ENCODE measurements at places on chromosomes 11 and 22.

- DNase-seq = no peak
These were observed 618.9 kb downstream of the BRD1 start for GRCh38 chr22:49208768-49209252.

DNA sequence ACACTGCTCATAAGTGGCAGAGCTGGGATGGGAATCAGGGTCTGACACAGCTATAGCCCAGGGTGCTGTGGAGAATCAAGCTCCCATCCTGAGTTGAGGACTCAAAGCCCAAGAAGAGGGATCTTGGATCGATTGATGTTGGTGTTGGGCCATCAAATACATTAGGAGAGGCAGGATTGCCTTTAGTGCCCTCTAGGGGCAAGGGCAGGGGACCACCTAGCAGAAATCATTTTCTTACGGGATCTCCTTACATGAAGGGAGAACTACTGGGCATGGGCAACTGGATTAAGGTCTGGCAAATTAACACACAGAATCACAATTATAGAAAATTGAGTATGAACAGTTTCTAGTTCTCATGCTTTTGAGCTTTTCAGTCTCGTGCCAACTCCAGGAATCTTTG lies 24.9 kb upstream of the EMSY start:
- no peak for DNase-seq

DNA sequence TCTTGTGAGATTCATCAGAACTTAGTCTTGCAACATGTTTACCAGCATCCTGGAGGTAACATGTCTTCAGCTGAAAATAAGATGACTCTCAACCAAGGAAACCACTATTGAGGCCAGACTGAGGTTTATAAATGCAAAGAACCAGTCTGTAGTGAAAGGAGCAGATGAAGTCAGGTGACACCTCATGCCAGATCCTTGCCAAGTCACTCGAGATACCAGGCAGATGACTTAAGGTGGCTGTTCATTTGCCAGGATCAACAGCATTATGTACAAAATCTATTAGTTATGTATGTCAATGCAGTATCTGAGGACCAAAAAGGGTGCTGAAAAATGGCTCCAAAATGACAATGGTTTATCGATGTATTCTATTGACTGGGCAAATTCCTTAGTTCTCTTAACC lies 100.0 kb upstream of the SOX6 start:
- peak; percentile 21 for DNase-seq

DNA sequence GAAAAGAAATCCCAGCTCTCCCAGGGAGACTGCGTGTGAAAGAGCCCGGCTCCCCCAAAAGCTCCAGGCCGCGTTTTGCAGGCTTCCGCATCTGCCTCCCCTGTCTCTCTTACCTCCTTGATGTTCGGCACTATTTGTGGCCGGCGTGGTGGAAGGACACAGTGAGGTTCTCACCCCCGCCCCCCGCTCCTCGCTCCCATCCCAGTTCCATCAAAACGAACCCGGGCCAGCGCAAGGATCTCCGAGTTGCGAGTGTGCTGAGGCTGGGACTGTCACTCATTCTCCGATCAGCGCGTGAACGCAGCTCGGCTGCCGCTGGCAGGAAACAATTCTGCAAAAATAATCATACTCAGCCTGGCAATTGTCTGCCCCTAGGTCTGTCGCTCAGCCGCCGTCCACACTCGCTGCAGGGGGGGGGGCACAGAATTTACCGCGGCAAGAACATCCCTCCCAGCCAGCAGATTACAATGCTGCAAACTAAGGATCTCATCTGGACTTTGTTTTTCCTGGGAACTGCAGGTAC lies at the start of gene NCAM1:
Gene NCAM1, plus strand, starts transcription at position 275 of the 523 bp plus-strand sequence.
- DNase-seq = peak; percentile 43

- no peak for DNase-seq
These were observed 25.8 kb upstream of the MUC15 start for GRCh38 chr11:26597899-26598298.

GRCh38 chr11:125061281-125061680 lies 1.8 kb upstream of the SLC37A2 start:
- DNase-seq = no peak

DNA sequence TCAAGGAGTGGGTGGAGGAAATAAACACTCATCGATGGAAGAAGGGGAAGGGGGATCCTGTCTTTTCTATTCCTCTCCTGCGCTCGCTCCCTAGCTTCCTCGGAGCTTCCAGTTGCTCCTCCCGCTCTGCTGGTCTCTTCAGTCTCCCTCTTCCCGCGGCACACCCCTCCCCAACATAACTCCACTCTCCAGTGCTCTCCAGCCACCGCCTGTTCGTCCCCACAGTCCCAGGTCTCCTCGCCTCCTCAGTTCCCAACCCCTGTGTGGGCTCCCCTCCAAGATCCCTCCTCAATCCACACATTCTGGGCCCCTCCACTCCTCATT lies 438 bp downstream of the ZW10 start:
- no peak for DNase-seq

GRCh38 chr11:41040474-41040873 lies 419.0 kb downstream of the LRRC4C start:
- no peak for DNase-seq

DNA sequence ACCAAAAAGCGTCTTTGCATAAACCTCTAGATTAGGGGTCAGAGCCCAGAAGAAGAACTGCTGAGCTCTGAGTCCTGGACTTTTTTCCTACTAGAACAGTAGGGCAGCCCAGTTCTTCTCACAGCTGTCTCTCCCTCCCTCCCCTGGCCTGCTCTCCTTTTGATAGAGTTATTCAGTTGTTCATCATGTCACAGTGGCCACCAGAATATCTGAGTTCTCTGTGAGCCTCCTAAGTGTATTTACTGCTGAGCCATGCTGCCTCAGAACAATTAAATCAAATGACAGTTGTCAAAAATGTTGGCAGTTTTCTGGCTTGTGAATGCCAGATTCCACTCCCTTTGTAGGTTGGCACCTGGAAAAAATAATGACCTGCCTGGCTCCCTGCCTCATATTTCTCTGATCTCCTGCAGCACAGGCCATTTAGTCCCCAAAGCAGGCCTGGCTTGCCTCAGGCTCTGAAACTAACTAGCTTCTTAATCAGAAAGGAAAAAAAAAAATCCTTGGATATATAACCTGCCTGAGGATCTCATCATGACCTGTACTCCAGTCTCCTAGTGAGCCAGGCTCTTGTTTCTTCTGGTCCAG lies 377.4 kb upstream of the LARGE1 start:
- DNase-seq = no peak

GRCh38 chr11:129279326-129280026 lies 87.4 kb upstream of the ARHGAP32 start:
- peak; percentile 52 for DNase-seq

- no peak for DNase-seq
These were observed 17.8 kb downstream of the KIF18A start for GRCh38 chr11:28090052-28090749.

- no peak for DNase-seq
These were observed 1.9 kb upstream of the AP1B1 start for GRCh38 chr22:29390270-29390669.

DNA sequence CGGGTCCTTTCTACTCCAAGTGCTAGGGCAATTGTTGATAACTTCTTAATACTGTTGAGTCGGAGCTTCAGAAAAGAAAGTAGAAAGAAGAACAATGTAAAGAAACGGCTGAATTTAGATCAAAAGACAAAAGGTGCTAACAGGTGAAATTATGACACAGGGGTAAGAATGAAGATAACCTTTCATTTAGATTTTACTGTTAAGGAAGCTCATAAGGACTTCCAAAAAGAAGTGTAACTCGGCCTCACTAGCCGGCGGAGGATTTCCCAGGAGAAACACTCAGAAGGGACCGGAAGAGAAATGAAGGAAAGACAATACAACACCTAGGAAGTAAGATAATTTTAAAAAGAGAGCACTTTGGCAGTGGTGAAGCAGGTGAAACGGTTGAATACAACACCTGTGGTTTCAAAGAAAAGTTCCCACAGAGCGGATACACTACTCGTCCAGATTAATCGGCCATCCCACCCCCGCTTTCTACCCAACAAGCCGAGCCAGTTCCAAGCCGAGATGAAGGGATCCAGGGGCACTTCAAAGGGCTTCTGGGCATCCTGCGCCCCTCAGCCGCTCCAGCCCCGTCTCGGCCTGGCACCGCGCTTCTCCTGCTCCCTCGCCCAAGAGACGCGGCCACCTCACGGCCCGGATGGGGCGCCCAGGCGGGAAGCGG lies 737 bp downstream of the PPP2R1B start:
- DNase-seq = no peak

GRCh38 chr11:3105791-3106735 lies 48.8 kb upstream of the CARS1 start:
- peak; percentile 7 for DNase-seq

DNA sequence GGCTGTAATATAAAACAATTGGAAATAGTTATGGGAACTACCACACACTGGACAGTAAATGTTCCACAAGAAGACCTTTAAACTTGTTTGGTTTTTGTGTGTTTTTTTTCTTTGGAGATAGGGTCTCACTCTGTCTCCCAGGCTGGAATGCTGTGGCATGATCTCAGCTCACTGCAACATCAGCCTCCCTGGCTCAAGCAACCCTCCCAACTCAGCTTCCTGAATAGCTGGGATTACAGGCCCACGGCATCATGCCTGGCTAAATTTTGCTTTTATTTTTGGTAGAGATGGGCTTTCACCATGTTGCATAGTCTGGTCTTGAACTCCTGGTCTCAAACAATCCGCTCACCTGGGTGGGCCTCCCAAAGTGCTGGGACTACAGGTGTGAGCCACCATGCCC lies 121.0 kb downstream of the MPPED2 start:
- DNase-seq = no peak

GRCh38 chr22:37258753-37259401 lies 14.8 kb upstream of the RAC2 start:
- no peak for DNase-seq

- no peak for DNase-seq
These were observed 16.3 kb downstream of the CTNND1 start for GRCh38 chr11:57777969-57778317.

- DNase-seq = no peak
These were observed 5.0 kb downstream of the ZP1 start for GRCh38 chr11:60872124-60872960.

DNA sequence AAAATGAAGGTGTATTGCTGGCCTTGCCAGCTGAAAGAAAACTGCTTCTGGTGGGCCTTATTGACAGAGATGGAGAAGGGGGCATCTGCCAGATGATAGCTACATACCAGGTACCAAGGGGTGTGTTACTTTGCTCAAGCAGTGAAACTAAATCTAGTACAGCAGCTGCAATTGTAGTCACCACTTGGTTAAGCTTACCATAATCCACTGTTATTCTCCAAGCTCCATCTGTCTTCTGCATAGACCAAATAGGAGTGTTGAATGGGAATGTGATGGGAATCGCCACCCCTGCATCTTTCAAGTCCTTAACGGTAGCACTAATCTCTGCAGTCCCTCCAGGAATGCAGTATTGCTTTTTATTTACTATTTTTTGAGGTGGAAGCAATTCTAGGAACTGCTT lies 45.8 kb upstream of the LIN7C start:
- DNase-seq = no peak

- DNase-seq = no peak
These were observed 6.5 kb downstream of the PACS1 start for GRCh38 chr11:66076561-66076960.

- no peak for DNase-seq
These were observed 42.9 kb downstream of the IRAG1 start for GRCh38 chr11:10650630-10651029.

- no peak for DNase-seq
These were observed 29.0 kb downstream of the GLYATL1 start for GRCh38 chr11:58968251-58968711.

- no peak for DNase-seq
These were observed 859 bp downstream of the RPS6KB2 start for GRCh38 chr11:67429038-67429668.

DNA sequence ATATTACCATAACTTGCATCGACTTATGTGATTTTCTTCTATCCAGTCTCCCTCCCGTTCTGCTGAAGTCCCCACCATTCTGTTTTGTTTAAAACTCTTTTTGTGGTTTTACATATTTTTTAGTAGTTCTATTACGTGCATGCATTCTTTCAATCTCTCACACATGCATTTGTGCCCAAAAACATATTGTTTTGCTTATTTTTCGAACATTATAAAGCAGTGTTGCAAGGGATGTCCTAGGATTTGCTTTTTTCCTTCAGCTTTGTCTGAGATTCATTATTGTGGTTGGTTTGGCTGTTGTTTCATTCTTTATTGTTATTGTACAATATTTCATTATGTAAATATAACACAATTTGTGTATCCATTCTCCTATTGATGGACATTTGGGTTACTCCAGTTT lies 235.7 kb downstream of the DYNC2H1 start:
- DNase-seq = no peak

DNA sequence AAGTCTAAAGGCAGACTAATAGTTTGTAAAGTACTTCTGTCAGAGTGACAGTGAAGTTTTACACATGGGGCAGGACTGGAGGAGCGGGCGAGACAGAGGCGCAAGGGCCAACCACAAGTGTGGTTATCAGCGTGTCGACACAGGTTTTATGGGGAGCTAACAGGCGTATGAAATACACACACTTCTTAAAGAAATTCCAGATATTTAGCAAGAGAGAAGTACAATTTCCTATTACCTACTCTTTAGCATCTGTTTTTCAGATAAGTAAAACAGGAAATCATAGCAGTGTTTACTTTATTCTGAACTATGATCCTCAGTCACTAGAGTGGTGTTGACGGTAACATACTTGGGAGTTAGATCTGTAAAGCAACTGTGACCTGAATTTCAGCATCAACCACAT lies 22.5 kb downstream of the VSIG10L2 start:
- DNase-seq = no peak

DNA sequence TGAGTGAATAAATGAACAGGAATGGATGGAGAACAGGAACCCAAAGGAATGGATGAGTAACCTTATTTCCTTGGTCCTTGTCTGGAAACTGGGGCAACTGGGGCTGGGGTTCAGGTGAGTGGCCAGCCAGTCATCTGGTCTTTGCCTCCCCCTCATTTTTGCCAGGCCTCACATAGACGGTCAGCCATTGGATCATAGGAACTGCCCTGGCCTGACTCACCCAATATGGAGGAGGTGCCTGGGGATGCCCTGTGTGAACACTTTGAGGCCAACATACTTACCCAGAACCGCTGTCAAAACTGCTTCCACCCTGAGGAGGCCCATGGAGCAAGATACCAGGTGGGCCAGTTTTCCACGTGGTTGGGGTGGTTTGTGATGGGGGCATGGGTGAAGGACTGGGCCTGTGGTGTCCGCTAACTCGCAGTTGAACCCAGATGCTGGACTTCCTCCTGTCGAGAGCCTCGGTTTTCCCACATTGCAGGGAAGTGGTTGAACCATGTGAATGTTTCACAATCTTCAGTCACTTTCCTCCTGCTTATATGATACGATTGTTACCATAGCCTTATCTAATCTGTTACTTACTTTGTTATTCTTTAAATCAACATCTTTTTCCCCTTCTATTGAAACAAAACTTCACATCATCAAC lies 4.4 kb downstream of the TRIOBP start:
- DNase-seq = no peak

GRCh38 chr22:46058091-46058420 lies 81.1 kb upstream of the WNT7B start:
- no peak for DNase-seq
